AG09319 (cell line): ENCODE measurements at places on chromosomes 5 and 9.
A peak's percentile ranks its signal among the peaks of the same experiment; 100 is the strongest.

DNA sequence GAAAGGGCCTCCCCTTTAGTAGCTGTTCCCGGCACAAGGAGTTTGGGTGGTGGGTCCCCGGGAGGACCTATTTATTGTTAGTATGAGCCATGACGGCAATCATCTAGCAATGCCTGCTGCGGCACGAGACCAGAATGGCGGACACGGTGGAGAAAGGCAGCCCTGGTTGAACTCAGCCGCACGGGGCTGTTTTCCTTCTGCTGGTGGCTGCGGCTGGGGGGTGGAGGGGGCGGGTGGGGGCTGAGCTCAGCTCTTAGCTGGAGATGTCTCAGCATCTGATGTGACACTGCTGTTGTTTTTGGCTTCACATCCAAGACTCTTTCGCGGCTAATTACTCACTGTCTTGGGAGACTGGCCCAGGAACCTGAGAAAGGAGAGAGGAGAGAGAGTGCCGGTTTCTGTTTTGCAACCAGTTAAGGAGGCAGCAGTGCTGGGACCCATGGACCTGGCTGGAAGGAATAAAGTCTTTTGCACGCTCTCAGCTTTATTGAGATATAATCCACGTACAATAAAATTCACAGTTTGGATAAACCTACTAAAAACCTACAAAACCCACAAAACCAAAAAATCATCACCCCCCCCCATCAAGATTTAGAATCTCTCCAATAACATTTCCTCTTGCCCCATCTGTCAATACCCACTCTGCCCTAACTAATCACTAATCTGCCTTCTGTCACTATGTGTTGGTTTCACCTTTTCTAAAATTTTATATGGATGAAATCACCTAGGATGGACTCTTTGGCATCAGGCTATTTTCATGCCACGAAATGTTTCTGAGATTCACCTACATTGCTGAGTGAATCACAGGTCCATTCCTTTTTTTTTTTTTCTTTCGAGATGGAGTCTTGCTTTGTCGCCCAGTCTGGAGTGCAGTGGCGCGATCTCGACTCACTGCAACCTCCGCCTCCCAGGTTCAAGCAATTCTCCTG, 81.8 kb upstream of the NEURL1B start:
- peak; percentile 20 for DNase-seq

GRCh38 chr9:135978642-135979546, 17.7 kb upstream of the UBAC1 start:
- DNase-seq, result no peak

GRCh38 chr5:137753691-137754187, 424 bp downstream of the HNRNPA0 start:
- DNase-seq, result no peak

GRCh38 chr5:96935559-96936430, at the start of gene LNPEP:
Gene LNPEP (plus strand): TSS chr5:96936080. CDS start chr5:96936156, 76 bp downstream.
- peak; percentile 93 for DNase-seq

GRCh38 chr5:39652036-39652435, 227.3 kb upstream of the DAB2 start:
- DNase-seq, result no peak

DNA sequence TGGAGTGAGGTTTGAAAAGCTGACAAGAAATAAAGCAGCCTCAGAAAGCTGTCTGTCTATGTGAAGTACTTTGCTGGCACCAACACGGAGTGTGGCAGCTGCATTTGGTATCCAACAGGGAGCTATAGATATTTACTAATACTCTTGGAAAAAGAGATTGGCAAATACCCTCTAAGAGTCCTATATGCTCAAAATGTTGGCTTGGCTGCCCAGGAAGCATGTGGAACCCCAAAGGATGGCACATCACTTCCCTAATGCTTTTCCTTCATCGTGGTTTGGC, 398.3 kb downstream of the TLE4 start:
- DNase-seq, result no peak

- no peak for DNase-seq
Measured at GRCh38 chr5:111364992-111365391, 140.8 kb downstream of the CAMK4 start.

DNA sequence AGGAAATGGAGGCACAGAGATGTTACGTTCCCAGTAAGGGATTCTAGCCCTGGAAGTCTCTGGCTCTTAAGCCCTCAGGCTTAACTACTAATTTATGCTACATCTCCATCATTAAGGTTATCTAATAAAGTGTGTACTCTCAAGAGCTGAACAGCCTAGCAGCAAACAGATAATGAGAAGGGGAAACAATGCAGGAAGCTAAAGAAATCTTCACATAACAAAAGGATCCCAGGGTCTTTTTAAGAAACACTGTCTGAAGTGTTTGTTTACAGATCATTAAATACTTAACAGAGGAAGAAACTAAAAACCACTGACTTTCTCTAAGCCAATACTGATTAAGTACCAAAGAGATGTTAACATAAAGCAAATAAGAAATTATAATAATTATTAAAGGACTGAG, 129.0 kb downstream of the PAPPA start:
- no peak for DNase-seq

GRCh38 chr9:111676116-111676515, 14.7 kb downstream of the GNG10 start:
- no peak for DNase-seq

GRCh38 chr5:169424279-169424655, 123.3 kb upstream of the SLIT3 start:
- no peak for DNase-seq

DNA sequence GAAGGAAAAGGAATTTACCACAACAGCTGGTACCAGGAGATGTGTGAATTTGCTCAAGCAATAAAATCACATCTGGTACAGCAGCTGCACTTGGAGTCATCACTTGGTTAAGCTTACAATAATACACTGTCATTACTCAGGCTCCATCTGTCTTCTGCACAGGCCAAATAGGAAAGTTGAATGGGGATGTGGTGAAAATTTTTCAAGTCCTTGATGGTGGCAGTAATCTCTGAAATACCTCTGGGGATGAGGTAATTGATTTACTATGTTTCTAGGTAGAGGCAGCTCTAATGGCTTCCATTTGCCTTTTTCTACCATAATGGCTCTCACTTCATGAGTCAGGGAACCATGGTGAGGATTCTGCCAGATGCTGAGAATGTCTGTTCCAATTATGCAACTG, 206.8 kb upstream of the ATP10B start:
- DNase-seq, result no peak

DNA sequence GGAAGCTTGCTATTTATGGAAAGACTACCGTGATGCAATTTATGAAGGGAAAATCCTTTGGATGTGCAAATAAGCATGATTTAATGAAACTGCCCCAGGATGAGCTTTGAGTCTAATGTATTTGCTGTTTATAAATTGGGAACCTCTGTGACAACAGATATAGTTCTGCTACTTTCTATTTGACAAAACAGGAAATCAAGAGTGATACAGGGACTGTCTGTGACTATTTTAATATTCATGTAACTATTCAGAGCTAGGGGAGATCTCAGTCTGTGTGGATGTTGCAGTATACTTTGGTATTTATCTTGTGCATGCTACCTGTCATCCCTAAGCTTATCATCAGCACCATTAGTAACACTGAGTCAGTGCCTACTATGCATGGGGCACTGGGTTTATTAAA, 132.1 kb downstream of the PDZD2 start:
- no peak for DNase-seq

DNA sequence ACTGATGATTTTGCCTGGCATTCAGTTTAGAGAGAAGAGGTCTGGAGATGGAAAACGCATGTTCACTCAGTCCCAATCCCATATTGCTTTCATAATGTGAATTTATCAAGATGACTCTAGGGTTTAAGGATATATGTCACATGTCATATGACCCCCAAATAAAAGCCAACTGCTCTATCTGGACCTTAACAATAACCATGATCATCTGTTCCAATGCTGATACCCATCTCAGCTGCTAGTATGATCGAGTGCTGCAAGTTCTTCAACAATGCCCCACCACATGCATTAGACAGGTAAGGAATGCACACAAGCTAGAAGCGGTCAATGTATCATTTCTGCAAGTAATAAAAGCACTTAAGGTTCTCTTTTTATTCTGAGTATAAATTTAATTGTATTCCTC, 91.8 kb downstream of the OXCT1 start:
- no peak for DNase-seq

- no peak for DNase-seq
Measured at GRCh38 chr5:91266184-91266705, 116.9 kb downstream of the ARRDC3 start.

- no peak for DNase-seq
Measured at GRCh38 chr5:97182571-97183099, 412 bp downstream of the RIOK2 start.

DNA sequence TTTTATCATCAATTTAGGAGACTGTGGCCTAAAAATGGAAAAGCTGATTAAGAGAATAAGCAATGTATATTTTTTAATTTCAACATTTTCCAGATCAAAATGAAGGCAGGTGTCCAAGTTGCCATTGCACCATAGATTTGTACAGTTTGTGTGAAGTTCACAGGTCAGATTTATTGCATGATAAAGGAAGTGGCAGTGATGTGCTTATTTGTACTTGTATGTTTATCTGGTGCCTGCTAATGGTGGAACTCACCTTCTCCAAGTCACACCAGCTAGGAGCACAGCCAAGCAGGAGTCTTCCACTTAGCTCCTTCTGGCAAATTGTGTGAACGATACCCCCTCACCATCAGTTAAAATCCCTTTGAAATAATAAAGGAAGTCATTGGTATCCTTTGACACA, 37.8 kb upstream of the ANKRD31 start:
- DNase-seq, result no peak
